T47D (cell line): ENCODE measurements at places on chromosomes 16 and 17.

- DNase-seq = no peak
Observed at GRCh38 chr17:46764000-46764708, 54.3 kb downstream of the WNT3 start.

DNA sequence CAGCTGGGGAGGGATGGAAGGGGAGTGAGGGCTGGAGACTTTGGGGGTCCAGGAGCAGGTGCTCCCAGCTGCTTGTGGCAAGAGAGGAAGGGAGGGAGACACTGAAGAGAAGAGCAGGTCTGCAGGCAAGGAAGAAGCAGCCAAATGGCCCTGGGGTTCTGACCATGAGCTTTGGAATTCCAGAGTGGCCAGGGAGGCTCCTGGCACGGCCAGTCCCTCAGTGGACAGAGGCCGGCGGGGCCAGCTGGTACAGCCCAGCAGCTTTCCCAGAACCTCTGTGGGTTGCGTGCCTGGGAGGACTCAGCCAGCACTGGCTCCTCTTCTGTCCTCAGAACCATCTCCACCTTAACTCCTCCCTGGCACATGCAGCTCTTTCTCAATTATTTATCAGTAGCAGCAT is 233.0 kb downstream of the MSI2 start:
- no peak for DNase-seq

GRCh38 chr16:20729141-20729540 is 12.5 kb downstream of the THUMPD1 start:
- DNase-seq = no peak

DNA sequence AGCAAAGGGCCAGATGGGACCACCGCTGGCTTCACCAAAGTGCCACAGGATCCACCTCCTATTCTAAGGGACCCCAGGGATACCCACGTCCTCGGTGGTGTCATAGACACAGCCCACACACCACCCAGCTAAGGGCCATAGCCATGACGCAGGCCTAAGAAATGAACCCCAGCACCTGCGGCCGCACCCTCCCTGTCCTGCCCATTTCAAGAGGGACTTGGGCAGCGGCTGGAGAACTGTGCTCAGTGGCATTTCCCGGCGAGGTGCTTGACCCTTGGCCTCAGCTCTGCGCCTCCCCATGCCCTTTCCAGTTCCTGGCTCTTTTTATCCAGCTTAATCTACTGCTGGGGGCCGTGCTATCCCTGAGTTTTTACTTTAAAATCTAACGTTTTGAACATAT is 27.3 kb downstream of the ZNF778 start:
- no peak for DNase-seq

- no peak for DNase-seq
Observed at GRCh38 chr17:77478899-77479298, 338.1 kb downstream of the SEC14L1 start.

GRCh38 chr16:68452176-68452575 is 3.9 kb upstream of the SMPD3 start:
- DNase-seq = no peak

- DNase-seq = no peak
Observed at GRCh38 chr17:59441464-59442096, 110.1 kb downstream of the YPEL2 start.

DNA sequence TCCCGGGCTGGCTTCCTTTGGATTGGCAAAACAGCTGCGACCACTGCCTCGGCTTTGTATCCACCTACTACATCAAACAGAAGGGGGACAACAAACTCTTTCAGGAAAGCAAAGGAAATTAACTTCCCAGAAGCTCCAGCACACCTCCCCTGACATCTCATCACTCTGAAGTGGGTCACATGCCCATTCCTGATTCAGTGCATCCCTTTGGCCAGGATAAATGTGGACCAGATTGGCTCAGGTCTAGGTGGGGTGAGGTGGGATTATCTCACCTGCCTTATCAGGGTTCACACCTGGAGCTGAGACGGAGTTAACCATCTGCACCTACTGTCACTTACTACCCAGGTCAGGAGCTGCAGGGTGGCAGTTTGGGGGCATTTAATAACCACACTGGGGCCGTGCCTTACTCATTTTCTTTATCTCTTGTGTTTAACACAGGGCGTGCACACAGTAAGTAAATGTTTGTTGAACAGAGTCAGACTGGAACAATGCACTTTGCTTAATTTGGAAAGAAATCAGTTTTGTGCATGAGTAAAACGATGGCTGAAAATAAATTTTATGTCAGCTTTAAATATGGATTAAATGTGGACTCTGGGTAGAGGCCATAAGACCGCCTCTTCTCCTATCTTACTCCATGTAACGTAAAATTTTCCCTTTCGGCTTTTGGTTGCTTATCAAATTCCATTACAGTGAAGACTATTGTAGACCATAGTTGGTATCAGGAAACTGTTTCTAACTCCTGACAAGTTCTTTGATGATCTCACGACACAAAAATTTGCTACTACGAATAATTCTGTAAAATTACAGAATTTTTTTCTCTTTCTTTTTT is 36.0 kb downstream of the IQCK start:
- DNase-seq = no peak

- DNase-seq = no peak
Observed at GRCh38 chr16:11586378-11586855, 302 bp downstream of the LITAF start.

GRCh38 chr16:72013389-72013788 is 4.8 kb downstream of the DHODH start:
- DNase-seq = no peak

DNA sequence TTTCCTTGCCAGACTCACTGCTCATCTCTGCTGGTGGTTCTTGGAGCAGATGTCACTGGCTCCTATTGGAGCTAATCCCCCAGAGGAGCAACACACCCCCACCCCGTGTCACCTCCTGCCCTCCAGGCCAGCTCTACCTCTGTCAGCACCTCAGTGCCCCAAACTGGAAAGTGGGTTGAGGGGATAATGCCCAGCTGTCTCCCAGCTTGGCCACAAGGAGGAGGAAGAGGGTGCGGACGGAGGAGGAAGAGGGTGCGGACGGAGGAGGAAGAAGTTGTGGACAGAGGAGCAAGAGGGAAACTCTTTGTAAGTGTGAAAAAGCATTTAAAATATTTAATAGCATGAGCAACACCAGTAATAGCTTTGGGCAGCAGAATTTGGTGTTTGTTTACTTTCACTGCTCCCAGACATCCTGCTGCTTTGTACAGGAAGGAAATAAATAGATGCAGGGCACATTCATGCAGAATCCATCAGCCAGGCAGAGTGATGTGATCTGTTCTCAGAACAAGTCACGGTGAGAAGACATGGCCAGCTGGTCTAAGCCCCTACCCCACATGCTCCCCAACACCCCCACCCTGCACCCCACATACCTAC is 82.5 kb downstream of the C17orf67 start:
- DNase-seq = no peak

DNA sequence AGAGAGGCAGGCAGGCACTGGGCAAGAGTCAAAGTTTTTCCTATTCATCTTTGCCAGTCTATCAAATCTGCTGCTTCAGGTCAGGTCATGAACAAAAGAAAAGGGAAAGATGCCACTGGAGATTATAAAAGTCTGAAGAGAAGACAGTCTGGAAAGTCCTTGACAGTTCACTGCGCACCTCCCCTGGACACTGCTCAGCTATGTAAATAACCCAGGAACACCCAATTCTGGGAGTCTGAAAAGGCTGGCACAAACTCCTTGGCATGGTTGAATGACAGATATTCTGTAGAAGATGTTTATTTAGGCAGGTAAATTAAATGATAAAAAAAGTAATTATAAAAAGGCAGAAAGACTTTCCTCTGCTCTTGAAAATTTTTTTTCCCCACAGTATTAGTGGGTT is 5.2 kb upstream of the CORO6 start:
- DNase-seq = no peak

DNA sequence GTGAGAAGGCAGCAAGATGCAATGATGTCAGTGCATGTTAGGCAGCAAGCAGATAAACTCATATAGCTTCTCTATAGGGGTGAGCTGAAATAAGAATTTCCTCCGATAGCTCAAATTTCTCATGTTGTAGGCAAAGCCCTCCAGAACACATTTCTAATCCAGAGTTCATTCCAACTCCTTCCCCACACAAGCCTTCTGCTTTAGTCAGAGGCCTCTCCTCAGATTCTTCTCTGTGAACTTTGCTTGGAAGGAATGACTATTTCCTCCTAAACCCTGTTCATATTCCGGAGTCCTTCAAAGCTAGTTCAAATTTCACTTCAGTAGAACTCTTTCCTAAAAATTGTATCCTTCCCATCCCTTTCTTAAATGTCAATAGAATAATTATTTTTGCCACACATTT is 144.8 kb downstream of the KCNJ2 start:
- DNase-seq = no peak

DNA sequence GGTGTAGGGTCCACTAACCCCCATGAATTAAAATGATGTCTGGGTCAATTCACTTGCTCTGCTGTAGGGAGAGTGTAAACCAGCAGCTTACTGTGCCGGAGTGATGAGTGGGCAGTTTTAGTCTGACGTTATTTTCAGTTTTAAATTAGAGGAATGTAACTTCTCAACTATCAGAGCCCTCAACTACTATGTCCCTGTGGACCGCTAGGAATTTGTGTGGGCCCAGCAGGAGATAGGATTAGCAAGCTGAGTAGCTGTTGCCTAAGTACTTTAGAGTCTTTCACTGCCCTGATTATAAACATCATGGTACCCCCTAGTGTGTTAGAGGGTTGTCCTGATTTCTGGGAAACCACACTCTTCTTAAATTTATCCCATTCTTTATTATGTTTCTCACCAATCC is 11.4 kb downstream of the MARVELD3 start:
- no peak for DNase-seq

- peak; percentile 2 for DNase-seq
Observed at GRCh38 chr17:58756246-58757161, 850 bp downstream of the PPM1E start.

DNA sequence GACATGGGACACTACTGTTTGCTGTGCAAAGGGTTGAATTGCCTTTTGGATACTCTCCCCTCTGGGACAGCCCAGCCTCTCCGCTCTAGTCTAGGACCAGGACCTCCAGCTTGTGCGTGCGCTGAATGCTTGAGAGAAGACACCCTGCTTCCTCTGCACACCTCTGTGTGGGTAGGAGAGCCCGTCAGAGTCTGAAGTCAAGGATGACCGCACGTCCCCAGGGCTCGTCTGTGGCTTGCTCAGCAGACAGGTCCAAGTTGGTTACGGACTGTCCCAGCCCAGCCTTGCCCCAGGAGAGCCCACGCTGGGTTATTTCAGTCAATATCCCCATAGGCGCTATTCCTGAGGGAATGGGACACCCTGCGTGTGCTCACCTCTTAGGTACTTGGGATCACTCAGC is 3.7 kb downstream of the C16orf89 start:
- DNase-seq = no peak

GRCh38 chr16:13036600-13036999 is 135.2 kb downstream of the SHISA9 start:
- DNase-seq = peak; percentile 75

DNA sequence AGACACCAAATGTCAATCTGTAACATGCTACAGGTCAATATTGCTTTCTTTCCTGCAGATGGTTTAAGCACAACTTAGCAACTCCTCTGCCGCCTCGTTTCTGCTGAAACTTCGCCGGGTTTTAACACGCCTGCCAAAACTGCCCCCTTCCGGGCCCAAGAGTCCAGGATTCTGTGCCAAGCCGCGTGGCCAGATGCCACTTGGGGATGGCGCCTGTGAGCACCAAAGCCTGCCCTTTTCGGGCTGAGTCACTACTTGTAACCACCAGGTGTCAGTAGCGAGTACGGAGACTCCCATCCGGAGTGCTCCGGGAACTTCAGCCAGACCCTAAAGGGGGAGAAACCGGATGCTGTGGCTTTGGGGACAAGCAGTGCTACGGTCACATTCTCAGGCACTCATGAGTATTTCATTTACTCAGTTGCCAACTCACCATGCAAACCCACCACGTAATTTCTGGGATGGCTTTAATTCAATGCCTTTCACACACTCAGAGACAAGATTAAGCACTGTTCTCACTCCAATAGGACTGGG is 7.8 kb downstream of the PMP22 start:
- DNase-seq = peak; percentile 37

DNA sequence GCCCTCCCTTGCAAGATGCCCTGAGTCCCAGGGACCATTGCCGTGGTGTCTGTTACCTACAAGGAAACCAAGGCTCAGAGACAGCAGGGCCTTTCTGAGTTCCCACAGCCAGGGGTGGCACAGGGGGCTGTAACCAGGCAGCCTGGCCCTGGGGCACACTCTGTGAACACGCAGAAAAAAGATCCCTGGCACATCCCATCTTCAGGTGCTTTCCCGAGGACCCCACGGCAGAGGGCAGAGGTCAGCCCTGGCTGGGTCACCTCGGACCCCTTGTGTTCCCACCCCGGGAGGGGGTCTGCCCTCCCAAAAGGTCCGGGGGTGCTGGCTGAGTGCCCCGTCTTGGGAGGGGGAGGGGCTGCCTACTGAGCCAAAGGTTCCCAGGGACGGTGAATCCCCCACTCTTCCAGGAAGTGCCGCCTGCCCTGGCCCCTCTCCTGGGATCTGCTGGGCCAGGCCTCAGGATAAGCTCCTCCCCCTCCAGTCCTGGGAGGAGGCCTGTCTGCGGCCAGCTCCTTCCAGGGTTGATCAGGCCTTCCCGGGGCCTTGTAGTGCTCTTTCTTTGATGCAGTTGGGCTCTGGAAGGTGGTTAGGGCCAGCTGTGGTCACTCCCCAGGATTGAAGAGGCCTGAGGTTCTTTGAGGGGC is 8.1 kb downstream of the GLIS2 start:
- peak; percentile 28 for DNase-seq

DNA sequence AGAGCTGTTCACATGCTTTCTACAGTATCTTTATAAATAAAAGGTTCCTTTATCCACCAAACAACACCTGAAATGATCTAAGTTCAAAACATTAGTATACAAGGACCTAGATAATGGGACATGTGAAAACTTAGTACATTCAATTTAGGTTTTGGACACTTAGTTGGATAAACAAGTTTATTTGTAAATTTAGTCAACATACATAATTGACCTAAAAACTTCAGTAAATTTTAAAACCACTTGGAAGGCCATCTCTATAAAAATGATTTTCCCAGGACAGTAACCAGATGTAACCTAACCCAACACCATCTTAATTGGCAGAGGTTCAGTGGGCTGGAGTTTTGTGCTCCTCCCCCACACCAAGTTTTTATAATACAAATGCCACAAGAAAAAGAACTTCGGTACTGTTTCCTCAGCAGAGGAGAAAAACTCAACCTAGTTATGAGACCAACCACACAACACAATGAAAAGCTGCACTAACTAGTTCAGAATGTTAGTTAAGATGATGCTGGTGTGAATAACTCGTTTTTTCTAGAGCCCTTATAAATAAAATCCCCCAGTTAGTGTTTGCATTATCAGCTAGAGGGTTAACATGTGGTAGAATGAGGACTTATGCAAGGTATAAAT is 7.2 kb upstream of the UNK start:
- no peak for DNase-seq

DNA sequence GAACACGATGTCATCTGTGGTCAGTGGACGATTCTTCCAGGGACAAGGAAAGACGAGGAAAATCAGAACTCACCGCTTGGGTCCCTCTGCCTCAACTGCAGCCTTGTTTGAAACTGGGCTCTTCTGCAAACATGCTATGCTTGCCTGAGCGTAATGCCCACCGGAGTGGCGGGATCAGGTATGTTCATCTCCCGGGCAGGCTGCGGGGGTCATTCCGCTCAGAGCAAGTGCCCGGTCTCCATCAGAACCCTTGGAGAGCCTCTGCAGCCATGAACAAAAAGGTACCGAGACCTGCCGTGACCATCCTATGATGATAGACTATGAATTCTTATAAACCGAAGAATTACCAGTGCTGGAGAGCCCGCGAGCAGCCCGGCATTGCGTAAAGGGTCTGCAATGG is 64.5 kb upstream of the DNAH17 start:
- no peak for DNase-seq
